Esophagus squamous epithelium (tissue), 5 donors: ENCODE measurements at places on chromosomes 7 and 10.

- no peak for DNase-seq
These were observed 58.2 kb downstream of the STRA8 start for GRCh38 chr7:135291809-135292253.

DNA sequence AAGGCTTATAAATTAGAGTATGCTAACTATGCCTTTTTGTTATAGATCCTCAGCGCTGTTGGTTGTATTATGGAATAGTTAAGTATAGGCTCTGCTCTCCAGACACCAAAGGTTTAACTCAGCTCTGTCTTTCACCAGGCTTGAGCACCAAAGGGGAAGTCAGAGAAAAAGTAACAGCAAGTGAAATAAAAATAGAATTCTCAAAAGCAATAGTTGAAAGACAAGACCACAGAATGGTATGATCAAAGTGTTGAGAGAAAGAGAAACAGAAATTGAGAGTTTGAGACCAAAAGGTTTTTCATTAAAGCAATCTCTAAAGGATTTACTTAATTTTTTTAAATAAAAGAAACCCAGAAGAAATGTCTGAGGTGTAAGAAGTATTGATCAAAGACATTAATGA is 529.8 kb upstream of the C7orf33 start:
- no peak for DNase-seq

DNA sequence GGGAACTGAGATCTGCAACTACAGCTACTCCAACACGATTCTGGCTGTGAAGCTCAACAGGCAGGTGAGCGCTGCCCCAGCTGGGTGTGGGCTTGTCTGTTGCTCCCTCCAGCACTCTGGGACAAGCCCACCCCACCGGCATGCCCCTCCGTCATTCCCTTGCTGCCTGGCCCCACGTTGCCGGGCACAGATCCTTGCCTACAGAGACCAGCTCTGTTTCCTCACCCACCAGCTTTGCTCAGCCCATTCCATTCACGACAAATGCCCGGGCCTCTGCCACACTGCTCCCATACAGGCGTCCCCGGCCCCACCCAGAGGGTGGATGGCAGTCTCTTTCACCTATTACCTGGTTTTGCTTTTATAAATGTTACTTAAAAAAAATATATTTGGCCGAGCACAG is 24.6 kb downstream of the WIPI2 start:
- no peak for DNase-seq

DNA sequence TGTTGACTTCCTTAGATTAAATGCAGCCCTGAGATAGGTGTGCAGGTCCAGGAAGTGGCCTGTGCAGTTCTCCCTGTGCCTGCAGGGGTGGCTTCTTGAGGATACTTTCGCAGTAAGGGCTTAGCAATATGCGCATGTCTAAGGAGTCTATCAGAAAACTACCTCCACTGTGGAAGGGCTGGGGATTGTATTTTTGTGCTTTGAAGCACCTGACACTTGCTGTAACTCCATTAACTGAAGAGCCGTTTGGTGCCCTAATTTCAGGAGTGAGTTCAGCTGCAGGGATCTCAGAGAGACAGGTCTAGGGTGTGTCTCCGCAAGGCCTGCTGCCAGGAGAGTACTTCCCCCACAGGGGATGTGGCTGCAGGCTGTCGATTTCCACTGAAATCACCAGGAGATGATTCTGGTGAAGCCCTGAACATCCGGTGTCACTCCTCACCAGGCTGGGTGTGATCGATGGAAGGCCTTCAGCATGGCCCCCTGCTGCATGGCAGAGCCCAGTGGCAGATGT is 35.5 kb downstream of the IKZF1 start:
- no peak for DNase-seq

DNA sequence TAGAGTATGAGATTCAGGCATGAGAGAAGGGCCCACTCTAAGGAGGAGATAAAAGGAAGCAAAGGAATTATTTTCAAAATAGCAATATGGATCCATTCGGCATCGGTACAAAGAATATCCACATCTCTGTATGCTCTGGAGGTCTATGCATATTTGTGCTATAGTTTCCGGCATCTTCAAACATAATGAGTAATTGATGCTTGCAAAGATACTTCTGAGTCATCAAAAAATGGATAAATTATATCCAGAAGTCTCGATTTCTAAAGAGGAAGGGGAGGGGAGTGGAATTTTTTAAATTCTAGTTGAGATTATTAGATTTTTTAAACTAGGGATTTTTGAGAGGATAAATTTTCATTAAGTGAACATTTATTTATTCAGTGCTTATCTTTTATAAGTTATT is 72.9 kb upstream of the KIAA1217 start:
- DNase-seq, result no peak

DNA sequence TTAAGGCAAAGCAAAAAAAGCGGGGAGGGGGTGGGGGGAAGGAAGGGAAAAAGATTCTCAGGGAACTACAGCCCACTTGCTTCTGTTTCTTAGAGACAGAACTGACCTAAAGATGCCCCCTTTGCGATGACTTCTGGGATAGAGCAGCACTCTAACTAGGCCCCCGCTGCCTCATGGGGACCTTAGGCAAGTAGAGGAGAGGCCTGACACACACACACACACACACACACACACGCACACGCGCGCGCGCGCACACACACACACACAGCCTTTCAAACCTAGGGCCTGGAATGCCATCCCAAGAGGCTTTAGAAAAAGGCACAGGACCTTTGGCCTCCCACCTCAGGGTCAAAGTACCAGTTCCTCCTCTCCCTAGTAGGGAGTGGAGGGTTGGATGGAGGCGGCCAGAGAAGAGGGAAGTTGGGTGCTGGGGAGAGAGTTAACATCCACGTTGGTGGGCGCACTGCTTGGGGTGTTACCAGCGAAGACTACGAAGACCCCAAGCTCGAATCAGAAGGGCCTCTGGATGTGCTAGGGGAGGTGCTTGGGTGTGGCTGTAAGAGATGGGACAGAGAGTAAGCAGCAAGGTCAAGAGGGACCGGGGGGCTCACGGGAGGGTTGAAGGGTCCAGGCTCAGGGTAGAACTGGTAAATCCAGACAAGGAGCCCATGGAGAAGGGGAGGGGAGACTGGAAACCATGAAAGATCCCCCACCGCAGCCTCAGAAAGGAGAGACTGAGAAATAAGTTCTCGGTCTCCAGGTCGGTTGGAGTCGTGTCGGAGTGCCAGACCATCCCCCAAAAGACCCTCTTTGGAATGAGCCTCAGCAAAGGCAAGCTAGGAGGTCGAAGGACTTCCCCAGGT is 1.2 kb upstream of the COL1A2 start:
- no peak for DNase-seq

- DNase-seq, result no peak
These were observed 247.6 kb downstream of the DNAJB6 start for GRCh38 chr7:157584420-157584819.
